T-helper 2 cell treated with Interferon-gamma antibody and Interleukin-4, amounts not matched to agents 5 μg/mL and 100 μg/mL, for 36 hours (primary cell): ENCODE measurements at places on chromosomes 11 and 22.

GRCh38 chr11:18352581-18352980 lies 30.2 kb downstream of the GTF2H1 start:
- no peak for DNase-seq

DNA sequence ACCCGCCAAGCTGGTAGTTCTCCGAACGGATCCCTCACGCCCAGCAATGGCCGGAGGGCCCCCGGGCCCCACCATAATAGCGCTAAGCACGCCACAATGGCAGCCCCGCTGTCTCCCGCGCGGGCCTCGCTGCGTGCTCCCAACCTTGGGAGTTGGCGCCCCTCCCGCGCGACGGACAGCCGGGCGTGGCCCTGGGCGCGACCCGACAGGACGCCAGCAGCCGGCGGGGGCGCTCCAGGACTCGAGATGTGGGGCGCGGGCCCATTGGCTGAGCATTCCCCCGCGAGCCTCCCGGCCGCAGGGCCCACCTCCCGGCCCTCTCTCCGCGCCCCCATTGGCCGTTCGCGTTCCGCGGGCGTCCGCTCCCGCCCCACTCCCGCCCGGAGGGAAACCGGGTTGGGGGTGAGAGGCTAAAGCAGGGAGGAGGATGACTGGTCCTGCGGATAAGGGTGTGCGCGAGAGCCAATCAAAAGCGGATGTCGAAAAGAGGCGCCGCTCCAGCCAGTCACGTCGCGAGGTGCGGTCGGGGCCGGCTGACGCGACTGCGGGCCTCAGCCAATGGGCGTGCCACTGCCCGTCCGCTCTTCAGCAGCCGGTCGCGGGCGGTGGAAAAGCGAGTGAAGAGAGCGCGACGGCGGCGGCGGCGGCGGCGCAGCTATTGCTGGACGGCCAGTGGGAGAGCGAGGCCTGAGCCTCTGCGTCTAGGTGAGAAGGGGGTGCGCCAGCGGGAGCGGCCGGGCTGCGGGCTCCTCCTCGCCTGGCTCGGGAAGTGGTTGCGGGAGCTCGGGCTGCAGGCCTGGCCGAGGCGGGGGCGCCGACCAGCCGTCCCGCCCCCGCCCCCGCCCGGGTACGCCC lies at the start of gene FAR1:
Gene FAR1 (plus strand): TSS at position 567 of the 855 bp plus-strand sequence. CDS start 26,098 bp downstream, outside the sequence.
- DNase-seq = peak; percentile 97

DNA sequence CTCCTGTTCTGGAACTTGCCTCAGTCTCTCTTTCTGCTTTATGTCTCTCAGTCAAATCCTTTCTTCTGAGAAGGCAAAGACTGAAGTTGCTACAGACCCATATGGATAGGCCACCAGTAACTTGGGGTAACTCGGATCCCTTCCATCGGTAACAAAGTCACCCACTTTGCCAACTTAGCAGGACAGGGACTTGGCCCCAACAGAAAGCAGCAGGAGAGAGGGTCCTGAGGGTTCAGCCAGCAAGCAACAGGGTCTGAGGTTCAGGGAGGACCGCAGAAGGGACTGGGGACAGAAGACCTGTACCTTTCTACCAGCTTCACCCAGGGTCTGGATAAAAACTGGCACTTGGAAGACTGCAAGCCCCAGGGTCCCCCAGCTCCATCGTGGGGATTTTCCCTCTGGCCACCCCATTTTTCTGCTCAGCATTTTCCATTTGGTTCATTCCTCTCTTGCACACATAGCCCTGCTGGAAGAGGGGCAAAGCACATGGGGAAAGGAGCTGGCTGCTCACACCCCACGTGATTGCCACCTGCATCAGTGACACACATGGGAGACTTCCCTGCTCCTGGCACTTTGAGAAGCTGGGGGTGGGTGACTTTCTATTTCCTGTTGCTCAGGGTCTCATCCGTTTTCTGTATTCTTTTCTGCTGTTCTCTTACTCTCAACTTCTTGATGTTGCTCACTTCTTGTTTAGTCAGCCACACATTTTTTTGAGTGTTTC lies 34.6 kb upstream of the GNAZ start:
- DNase-seq = no peak

GRCh38 chr11:113562576-113562975 lies 87.4 kb upstream of the DRD2 start:
- DNase-seq = no peak

- no peak for DNase-seq
Observed at GRCh38 chr11:71410363-71410966, 37.7 kb downstream of the DHCR7 start.

DNA sequence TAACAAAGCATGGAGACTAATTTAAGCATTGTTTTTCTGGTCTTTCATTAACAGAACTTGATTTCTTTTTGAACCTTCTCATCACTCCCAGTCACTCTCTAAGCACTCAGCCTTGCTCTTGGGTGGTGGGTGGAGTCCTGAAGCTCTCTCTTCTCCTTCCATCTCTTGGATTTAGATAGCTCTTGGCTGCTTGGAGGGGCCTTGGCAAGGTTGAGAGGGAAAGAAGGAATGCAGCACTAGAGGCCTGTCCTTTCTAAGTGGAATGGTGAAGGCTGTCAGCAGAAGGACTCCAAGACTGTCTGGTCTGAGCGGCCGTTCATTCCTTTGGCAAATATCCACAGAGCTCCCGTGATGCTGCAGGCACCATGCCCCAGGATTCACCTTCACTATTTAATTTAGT lies 168.6 kb upstream of the E2F8 start:
- DNase-seq = no peak

DNA sequence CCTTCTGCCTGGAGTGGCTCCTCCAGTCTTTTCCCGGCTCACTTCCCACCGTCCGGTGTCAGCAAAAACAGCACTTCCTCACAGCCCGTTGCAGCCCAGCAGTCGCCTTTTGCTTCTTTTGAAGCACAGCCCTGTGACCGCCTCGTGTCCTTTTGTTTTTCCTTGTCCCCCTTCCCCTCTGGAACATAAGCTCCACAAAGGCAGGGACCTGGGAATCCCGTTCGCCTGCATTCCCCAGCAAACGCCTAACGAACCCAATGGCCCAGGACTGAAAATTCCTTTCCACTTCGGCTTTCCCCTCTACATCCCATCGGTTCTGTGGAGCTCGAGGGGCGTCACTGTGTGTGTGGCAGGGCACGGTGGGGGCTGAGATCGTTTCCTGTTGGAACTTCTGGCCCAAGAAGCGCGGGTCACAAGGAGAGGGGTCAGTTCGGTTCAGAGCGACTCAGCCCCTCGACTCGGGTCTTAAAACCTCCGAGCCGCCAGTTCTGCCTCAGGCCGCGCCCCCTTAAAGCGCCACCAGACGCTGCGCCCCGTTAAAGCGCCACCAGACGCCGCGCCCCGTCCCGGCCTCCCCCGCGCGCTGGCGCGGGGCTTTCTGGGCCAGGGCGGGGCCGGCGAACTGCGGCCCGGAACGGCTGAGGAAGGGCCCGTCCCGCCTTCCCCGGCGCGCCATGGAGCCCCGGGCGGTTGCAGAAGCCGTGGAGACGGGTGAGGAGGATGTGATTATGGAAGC lies 841 bp downstream of the RIC8A start:
- peak; percentile 86 for DNase-seq
